ENCODE measurements at places on chromosomes 5 and 9.

DNA sequence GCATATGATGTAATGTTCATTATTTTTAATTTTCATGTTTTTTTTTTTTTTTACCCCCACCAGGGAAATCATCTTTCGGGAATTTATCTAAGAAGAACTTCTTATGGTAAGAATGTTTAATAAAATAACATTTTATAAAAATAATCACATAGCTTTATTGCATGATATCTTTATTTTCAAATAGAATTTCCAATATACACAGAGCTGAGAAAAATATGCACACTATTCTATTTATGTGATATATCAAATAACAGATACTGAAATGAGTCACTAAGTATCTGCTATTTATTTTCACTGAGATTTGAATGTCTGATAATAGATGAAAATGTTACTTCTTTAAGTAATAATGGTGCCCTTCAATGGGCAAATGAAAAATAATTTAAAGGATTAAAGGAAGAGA, 1217.3 kb downstream of the MAT2B start:
- DNase-seq: no peak

GRCh38 chr9:131216806-131217205, 59.5 kb downstream of the FAM78A start:
- DNase-seq: no peak

- DNase-seq: no peak
These were observed 115.7 kb downstream of the UGCG start for GRCh38 chr9:112012026-112012902.

GRCh38 chr9:111016016-111016415, 22.3 kb downstream of the LPAR1 start:
- DNase-seq: no peak

DNA sequence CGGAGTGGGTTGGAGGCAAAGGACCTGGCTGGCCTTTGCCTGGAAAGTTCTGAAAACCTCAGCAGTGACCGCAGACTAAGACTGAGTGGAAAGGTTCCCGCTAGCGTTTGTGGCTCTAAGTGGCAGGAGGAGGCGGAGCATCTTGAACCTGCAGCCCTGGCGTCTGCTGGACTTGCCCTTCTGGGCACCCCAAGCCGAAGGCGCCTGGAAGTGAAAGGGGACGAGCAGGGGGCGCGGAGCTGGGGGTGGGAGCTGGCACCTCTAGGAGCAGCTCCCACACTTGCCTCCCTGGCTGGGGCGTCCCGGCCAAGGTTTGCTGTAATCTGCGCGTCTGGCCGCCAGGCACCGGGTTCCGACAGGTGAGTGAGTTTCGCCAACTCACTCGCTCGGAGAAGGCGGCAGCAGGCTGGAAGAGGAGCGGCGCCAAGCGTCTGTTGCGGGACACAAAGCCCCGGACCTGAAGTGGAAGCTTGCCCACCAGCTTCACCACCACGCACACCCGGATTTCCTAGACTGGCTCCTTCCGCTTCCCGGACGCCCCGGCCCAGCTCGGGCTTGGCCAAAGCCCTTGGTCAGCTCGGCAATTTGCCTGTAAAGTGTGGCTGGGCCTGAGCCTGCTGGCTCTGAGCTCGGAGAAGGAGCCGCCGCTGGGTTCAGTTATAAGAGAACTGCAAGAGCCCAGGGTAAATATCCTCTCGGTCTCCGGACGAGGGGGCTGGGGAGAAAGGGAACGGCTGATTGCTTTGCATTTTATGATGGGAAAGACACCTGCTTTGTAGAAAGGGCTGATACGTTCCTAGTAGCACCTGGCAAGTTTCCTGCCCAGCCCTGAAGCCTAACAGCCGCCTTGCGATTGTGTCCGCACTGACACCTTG, at the start of gene GNA14:
TSS of gene GNA14 (minus strand) at position 89 of the 875 bp plus-strand sequence. CDS start 529 bp downstream, outside the sequence.
- DNase-seq: no peak

Data from stimulated activated CD8-positive, alpha-beta memory T cell treated with anti-CD3 and anti-CD28 coated beads, Interleukin-12 subunit alpha, Interleukin-12 subunit beta, amount 100 ng/mL, for 4 hours (primary cell).